ENCODE measurements at places on chromosomes 1 and 21.

DNA sequence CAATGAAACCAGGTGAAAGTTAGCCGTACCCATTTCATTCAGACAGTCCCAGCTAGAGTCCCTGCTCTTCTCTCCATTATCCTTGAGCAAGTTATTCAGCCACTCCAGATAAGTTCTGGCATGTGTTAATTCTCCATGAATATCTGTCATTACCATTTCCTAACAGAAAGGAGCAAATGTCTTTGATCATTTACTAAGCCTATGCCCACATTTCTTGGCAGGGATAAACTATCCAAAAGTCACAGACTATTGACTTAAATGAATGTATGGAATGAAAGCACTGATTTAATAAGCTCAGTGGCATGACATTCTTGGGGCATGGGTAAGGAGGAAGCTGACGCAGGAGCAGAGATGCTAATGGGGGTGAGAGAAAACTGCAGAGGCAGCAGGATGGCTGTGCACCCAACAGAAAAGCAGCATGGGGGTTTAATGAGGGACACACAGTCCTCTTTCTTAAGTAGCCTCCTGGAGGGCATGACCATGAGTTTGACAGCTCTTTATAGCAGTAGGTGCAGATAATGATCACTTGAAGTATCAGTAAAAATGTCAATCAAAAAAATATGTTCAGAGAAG is 17.6 kb upstream of the DHCR24 start:
- DNase-seq, result no peak

DNA sequence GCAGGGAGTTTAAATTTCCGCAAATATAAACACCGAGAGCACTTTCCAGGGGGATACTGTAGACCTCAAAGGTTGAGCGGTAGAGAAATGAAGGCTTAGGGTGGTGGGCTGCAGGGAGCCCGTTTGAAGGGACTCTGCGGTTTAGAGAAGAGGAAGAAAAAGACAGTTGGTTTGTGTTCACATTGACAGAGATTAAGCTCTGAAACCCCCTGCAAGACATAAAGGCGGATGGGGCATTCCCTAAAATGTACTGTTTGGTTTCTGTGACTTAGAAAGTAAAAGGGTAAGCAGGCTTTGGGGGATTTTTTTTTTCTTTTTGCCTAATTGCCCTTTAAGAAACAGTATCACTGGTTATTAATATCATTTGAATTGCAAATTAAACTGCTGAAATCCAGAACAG is 1.3 kb downstream of the KAZN start:
- DNase-seq, result no peak

GRCh38 chr21:44375281-44375651 is 21.8 kb downstream of the TRPM2 start:
- DNase-seq, result no peak

GRCh38 chr21:34924771-34925419 is 124.2 kb downstream of the RUNX1 start:
- DNase-seq, result no peak

DNA sequence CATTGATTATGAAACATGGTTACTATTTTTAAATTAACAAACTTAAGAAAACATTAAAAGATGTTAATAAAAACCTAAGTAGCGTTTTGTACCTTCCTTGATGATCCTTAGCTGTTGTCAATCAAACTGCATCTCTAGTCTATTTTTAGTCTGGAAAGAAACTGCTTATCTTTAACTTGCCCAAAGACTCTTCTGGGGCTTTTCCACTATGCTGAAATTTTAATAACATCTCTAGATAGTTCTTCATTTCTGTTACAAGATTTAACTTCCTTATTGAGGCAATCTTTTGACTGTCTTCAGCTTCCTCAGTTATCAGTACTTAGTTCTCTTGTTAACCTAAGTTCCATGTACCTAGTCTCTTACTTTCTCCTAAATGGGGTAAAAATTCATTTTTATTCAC is 135.9 kb upstream of the HMCN1 start:
- no peak for DNase-seq

GRCh38 chr1:76501136-76501535 is 366.1 kb upstream of the ST6GALNAC5 start:
- DNase-seq, result no peak

DNA sequence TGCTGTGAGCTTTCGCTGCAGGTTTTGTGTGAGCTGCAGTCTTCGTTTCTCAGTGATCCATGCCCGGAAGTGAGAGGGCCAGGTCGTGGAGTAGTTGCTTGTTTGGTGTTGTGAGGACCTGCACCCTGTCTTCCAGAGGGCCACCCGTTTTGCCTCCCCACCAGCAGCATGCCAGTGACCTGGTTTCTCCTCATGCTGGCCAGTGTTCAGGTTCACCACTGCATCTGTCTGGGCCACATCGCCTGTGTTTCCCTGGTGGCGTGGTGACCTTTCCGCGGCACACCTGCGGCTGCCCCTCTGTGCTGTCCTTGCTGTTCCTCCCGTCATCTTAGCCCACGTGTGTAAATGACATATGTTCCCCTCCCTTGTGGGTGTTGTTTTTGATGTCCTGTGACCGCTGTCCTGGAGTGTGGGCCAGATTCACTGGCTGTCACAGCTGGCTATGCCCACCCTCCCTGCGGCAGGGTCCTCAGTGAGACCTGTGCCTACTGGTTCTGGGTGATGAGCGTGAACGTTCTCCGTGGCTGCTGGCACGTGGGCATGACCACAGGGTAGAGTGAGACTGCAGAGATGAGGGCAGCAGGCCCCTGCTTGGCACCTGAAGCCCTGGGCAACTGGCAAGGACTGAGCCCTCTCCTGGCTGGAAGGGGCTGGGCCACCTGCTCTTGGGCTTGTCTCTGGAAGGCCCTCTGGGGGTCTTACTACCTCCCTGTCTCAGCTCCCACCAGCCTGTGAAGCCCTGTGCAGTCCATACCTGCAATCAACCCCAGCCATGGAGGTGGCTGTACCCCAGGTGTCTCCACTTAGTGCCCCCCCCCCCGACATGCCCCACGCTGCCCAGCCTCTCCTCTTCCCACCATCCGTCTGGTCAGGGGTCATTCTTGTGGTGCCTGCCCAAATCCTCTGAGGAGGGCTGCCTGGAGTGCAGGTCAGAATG is 7.3 kb downstream of the IBA57 start:
- DNase-seq, result no peak

- DNase-seq, result no peak
Measured at GRCh38 chr1:177568622-177569021, 397.9 kb downstream of the BRINP2 start.

DNA sequence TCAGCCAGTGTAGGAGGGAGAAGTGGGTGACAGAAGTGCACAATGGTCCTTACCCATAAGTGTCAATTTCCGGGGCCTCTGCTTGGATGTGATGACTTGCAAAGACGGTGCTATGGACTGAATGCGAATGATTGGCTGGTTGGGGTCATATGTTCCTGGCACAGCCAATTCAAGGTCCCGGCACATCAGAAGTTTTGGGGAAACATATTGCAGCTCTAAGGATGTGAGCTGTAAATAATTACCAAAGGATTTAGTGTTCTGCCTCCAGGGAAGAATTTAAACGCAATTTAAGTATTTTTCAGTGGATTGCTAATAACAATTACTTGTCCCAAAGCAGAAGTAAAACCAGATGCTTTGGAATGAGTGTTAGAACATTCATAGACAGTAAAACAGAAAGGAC is 26.9 kb upstream of the EXOSC10 start:
- DNase-seq, result no peak

- no peak for DNase-seq
Measured at GRCh38 chr1:221794079-221794670, 52.3 kb upstream of the DUSP10 start.

DNA sequence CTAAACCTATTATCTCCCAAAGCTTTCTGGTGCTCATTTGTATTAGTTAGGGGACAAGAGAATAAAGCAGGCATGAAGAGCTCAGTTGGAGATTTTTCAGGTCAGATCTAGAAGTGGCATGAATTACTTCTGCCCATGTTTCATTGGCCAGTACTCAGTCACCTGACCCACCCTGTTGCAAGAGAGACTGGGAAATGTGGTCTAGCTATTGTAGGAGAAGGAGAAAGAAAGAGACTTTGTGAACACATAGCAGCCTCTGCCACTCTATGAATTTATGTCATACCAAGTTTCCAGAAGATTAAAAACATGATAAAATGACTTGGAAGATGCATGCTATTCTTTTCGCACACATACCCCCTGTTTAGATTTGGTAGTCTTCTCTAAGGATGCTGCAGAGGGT is 302.3 kb upstream of the RUNX1 start:
- DNase-seq, result no peak

- DNase-seq, result no peak
Measured at GRCh38 chr1:6325482-6325881, 64.6 kb upstream of the GPR153 start.

- DNase-seq, result no peak
Measured at GRCh38 chr21:33067043-33067442, 2.9 kb upstream of the OLIG1 start.

DNA sequence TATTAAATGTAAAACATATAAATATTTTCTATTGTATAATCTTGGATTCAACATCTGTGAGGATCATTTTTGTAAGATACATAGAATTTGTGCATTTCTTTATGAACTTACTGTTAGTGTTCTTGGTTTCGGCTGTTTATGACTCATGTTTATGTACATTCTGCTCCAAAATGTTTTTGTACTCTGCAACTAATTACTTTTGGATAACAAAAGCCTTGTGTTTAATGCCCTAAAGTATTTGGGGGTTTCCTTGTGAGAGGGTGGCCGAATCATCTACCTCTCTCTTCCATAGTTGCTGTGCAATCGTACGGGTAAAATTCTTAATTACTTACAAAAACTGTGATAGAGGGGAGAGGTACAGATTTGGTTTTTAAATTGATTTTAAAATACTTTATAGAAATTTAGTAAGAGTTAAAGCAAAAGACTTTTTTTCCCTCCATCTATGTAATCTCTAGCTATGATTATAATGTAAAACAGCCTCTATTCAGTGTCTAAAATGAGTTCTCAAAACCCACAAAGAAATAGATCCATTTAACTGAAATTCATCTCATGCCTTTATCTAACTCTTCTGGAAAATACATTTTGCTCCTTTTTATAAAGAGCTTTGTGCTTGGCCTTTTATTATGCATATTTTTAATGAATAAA is 38.7 kb upstream of the LRRC8C start:
- DNase-seq, result no peak

Data from stimulated activated CD8-positive, alpha-beta memory T cell treated with anti-CD3 and anti-CD28 coated beads, Interleukin-7, amount 100 ng/mL, for 1 hour (primary cell).